Epithelial cell of proximal tubule (primary cell): ENCODE measurements at places on chromosomes 1 and 21. TPM values are rescaled to one million over a fixed set of nuclear protein-coding genes. Genes with fewer than 3 reads are reported as not detected.

- no peak for DNase-seq
These were observed 62.1 kb downstream of the PCNT start for GRCh38 chr21:46385846-46386733.

Gene IFI44
- total RNA-seq, result 0.17 and 1.3 TPM in 2 replicates

DNA sequence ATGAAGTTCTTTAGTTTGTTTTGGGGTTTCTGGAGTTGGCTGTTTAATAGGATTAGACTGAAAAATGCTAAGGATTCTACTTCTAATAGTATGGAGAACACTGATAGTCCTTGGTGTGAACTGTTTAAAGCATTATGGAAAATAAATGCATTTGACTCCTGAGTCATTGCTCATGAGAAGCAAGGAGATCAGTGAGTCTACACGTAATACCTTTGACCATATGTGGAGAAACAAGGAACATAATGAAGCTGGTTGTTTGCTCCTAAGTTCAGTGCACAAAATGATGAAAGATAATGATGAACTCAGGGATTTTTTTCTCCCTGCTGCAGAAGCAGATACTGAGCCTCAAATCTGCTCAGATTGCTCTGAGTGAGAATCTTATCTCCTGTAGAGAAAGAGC lies 158.9 kb upstream of the COL11A1 start:
- DNase-seq, result no peak

DNA sequence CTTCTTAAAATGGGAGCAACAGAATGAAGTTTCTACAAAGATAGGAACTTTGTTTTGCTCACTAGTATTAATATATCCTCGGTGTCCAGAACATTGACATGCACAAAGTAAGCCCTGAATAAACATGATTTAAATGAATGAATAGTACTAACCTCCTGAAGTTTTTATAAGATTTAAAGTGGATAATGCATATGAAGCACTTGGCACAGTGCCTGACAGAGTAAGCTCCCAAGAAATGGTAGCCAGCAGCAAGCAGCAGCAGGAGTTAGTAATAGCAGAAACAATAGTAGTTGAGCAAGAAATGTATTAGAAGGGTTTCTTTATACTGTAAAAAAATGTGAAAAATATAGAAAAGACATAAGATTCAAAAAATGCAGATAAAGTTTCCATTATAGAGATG lies 258.1 kb upstream of the C1orf87 start:
- no peak for DNase-seq

- peak; percentile 13 for DNase-seq
These were observed 5.1 kb upstream of the CAPN8 start for GRCh38 chr1:223670458-223671159.

DNA sequence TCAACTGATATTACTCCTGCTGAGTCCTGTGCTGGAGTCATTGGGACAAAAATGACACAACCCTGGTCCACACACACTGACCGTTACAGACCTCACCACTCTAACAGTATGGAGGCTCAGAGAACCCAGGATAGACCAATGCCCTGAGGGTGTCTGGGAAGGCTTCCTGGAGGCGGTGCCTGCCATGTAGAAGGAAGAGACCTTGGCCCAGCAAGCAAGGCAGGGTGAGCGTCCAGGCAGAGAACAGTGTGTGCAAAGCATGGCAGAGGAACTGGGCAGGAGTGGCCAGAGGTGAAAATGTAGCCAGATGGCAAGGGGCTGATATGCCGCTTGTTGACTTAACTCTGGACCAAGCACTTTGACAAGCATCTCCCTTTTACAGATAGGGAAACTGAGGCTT lies 85.5 kb downstream of the VWA5B1 start:
- no peak for DNase-seq

Gene ADIPOR1
- total RNA-seq, result 59.0 and 73.9 TPM in 2 replicates

DNA sequence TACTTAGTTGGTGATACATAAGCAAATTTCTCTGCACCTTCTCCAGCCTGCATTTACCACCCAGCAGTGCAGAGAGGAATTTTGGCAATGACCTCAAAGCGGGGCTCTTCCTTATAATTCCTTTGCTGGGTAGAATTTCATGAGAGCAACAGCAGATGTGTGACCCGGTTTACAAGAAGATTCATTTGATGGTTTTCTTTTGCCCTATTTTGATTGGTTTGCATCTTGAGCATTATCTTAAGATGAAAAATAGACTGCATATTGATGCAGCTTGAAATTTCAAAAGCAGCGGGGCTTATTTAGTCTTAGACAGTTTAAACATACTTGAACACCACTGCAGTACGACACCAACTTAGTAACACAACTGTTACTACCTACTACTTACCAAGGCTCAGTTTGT lies 378.9 kb downstream of the TTLL7 start:
- DNase-seq, result no peak

Gene PSMB2
- 85.6 and 115 TPM in 2 replicates for total RNA-seq

DNA sequence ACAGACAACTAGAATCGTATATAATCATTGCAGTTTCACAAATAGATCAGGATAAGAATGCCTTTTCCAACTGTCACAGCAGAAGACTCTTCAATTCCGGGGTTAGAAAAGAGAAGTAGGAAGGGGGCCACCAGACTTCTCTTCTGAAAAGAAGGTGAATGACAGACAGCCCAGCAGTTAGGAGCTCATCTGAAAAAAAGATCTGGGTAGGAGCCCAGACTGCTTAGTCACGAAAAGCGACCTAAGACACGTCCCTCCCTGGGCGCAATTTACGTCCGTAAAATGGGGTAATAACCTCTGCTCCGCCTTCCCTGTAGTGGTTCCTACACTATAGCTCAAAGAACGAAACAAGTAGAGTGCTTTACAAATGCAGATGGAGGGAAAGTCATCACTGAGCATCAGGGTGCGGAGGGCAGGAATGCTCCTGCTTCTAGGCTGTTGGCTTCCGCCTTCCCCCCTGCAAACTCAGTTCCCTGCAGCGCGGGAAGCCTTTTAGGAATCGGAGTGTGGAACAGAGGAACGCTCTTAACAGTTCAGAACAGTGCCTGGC lies 582 bp downstream of the ORC1 start:
- peak; percentile 33 for DNase-seq

GRCh38 chr1:32208891-32209328 lies at the start of gene DCDC2B:
Gene DCDC2B (plus strand): TSS chr1:32209089. CDS start chr1:32209094, 5 bp downstream.
- peak; percentile 40 for DNase-seq

DNA sequence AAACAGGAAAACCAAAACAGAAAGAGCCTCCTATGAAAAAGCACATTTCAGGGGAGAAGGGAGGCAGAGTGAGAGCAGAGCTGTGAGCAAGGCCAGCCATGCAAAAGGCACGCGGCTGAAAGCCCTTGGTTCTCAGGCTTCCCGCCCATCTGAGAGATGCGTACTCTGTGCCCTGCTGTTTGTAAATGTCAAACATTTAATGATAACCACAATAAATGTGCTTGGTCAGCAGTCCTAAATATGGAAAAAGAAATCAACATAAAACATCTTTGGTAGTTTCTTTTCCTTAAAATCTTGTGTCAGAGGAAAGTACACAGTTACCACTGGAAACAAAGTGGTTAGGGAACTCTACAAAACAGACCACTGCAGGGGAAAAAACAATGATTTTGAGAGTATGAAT lies 283.1 kb downstream of the DSCAM start:
- no peak for DNase-seq

DNA sequence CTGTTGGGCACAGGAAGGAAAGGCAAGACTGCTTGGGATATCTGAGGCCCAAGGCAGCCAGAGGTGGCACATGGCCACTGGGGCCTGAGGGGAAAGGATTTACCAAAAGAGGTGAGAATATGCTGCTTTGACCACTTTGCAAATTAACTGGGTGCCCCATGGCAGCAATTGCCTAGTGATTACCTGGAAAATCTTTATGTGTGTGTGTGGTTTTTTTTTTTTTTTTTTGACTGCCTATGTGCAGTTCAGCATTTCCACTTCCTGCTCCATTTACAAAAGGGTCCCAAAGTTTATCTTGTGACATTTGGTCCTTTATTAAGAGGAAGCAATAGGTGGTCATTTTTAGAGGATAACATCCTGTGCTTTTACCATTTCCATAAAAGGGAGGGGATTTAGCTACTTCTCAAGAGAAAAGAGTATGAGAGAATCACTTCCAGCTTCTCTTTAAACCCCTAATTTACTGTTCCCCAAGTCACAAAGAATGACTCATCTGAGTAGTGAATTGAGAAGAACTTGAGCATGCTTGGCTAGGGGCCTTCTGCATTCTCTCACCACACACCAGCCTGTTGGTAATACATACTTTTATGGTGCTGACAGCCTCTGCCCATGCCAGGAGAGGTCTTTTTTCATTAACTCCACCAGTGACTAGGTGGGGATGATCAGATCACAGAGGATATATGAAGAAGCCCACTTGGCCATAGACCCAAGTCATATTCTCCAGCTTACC lies 52.1 kb downstream of the SYDE2 start:
- DNase-seq, result peak; percentile 13

GRCh38 chr21:45880097-45881068 lies 101.2 kb upstream of the COL6A1 start:
- no peak for DNase-seq

Gene VAV3
- total RNA-seq, result 8.3 and 9.7 TPM in 2 replicates

Gene BTBD19
- total RNA-seq, result 0.29 and 2.8 TPM in 2 replicates

- DNase-seq, result peak; percentile 59
These were observed 19.7 kb downstream of the BCAR3 start for GRCh38 chr1:93661829-93662474.

Gene LMOD1
- not detected in 2 replicates for total RNA-seq

DNA sequence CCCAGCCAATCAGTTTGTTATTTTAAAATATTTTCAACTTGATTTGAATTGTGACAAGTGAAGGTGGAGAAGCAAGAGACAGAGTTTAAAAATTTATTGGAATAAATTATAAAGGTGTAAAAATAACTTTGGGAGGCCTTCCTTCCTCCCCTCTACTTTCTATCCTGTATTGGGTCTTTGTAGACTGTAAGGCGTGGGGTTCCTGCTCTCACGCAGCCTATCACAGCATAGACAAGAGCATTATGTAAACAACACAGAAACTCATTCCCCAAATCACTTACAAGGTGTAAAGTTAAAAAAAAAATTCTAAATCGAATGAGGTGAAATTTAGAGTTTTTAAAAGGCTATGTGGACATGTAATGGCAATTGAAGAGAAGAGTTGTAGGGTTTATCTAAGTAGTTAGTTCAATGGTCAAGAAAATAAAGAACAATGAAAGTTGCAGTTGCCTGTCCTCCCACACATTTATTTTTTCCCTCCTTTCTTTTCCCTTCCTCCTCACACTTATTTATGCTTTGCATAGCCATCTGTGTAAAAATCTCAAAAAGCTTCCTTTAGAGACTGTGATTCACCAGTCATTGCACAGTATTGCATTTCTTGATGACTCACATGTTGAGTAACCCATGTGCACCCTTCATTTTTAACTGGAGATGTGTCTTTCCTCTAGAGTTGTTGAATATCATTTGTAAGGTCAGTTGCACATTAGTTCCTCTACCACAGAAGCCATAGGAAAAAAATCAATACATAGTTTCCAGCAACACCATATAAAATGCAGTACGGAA lies 242.2 kb downstream of the PTPRC start:
- peak; percentile 88 for DNase-seq

Gene NKAIN1
- 0.81 and 0.94 TPM in 2 replicates for total RNA-seq

Gene OR2T2
- total RNA-seq, result not detected in 2 replicates

DNA sequence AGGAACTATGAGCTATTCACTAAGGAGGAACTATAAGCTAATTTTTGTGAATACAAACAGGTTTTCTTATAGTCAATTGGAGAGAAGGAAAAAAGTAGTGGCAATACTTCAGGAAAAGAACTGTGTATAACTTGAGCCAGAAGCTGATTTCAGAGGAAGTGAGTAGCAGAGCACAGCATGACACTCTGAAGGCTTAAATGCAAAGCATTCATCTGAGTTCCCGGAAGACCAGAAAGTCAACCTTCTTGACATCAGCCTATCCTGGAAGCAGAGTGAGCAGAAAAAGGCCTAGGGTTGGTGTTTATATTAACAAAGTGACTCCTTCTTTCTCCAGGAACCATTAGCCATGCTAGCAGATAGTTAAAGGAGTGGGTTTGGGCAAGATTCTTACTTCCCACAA lies 545.2 kb downstream of the MRPL39 start:
- no peak for DNase-seq

GRCh38 chr1:30764396-30764795 lies 6.8 kb upstream of the LAPTM5 start:
- no peak for DNase-seq

GRCh38 chr1:117110774-117111173 lies 10.8 kb downstream of the TRIM45 start:
- DNase-seq, result no peak

GRCh38 chr1:69833536-69833935 lies 265.8 kb downstream of the LRRC7 start:
- DNase-seq, result no peak

DNA sequence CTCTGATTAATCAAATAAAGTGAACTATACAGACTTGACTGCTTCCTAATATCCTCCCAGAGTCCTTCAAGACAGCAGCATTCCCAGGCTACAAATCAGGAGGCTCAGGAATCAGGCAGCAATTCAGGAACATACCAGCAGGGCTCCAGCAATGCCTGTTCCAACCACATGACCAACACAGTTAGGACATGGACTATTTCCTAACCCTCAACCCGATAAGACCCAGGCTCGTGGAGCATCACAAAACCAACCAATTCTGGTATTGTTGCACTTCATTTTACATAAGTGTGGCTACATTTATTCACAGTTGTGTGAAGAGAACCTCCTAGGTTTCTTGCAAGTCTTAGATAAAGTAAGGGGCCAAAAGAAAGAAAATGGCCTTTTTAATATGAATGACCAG lies 546.2 kb upstream of the ADGRL2 start:
- DNase-seq, result no peak

DNA sequence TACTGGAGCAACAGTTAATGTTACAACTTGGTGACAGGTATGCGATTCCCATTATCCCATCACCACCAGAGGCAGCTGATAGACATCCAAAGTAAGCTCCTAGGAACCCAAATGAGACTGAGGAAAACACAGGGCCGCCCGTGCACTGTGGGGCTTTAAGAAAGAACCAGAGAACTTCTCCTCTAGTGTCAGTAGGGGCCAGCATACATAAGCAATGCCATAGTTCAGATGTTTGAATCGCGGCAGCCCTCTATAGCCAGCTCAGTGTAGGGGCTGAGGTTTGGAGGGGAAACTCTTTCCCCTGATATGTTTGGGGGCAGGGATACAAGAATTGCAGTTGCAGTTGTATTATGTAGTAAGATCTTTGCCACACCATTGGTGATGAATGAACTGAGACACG lies 593.3 kb upstream of the NCAM2 start:
- no peak for DNase-seq

DNA sequence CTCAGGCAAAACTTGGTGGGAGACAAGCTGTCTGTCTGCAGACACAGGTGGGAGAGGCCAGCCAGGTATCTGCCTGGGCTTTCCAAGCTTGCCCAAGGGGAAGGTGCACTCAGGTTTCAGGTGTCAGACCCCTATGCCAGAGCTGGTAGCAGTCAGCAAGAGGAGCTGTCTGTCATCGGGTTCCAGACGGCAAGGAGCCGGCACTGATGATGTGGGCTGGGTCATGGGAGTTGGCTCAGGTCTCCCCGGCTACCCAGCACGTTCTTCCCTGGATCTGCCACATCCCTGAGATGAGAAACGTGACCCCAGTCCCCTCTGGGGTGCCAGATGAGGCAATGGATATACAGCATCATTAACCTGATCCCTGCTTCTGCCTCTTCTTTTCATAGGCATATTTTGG lies 23.0 kb downstream of the TMCC2 start:
- no peak for DNase-seq

GRCh38 chr1:42170779-42171621 lies 6.5 kb upstream of the GUCA2A start:
- DNase-seq, result no peak
